ENCODE measurements at places on chromosomes 2 and 18.

DNA sequence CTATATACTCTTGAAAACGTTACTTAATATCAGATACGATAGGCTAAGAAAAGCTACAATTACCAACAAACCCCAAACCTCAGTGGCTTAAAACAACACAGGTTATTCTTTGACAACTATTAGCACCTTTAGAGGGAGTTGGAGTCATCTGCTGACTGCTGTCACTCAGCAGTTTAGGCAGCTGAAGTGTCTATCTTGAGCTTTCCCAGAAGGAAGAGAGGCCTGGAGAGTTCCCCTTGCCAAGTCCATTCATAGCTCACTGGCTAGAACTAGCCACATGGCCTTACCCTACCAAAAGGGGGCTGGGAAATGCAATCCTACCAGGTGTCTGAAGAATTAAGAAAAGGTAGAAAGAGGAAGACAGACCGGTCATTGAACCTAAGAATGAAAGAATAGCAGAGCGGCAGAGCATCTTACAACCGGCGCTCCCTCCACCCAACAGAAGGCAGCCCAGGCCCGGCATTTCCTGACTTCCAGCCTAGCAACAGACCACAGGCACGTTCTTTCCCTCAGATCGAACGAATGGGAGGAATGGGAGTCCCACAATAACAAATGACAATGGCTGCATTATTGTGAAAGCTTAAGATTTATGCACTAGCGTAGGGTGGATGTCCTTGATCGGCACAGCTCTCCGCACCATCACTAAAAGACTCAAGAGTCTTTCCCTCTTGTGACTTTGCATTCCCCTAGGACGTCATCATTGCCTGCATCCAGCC lies 211.2 kb upstream of the CTAGE1 start:
- no peak for DNase-seq

DNA sequence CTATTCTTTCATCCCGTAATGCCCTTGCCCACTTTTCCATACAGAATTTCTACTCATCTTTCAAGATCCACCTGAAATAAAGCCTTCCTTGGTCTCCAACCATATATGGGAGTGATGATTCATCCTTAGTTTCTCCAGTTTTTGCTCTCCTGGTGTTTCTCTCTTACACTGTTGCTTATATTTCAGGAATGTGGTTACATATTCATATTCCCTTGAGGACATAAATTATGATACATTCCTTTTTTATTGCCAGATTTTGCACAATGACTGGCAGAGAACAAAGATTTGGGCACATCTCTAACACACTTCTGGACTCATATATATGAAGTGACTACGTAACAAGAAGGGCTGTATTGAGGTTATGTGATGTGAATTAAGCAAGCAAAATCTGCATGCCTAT lies 1573.4 kb upstream of the NXPH2 start:
- DNase-seq: no peak

DNA sequence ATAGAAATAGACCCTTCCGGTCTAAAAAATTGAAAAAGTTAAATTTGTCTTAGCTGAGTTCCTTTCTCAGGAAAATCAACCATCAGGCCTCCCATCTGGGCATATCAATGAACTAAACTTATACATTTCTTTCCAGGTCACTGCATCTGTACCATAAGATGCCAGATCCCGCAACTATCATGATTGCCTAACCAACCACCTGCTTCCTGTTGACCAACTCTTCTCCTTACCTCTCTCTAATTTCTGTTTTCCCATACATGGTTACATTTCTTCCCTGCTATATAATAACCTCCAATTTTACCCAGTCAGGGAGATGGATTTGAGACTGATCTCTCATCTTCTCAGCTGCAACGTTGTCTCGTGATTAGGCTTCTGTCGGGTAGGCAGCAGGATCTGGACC lies 228.7 kb downstream of the FSIP2 start:
- DNase-seq: no peak

DNA sequence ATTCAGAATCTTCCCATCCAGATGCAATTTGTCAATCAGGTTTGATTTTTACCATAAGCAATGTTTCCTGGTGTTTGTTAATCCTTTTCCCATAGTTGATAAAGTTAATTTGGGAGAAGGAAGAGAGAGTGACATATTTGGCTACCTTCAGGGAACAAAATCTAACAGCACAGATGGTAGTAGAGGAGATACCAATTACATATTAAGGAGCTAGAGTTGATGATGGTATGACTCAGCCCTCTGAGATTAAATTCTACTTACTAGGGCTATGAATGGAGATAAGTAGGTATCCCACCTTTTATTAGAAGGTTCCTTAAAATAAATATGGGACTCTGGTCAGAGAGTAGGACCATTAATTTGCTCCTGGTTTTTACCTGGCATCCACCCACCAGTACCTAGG lies 139.7 kb downstream of the EHBP1 start:
- DNase-seq: no peak

GRCh38 chr18:23986600-23987359 lies 27.8 kb upstream of the TTC39C start:
- no peak for DNase-seq

DNA sequence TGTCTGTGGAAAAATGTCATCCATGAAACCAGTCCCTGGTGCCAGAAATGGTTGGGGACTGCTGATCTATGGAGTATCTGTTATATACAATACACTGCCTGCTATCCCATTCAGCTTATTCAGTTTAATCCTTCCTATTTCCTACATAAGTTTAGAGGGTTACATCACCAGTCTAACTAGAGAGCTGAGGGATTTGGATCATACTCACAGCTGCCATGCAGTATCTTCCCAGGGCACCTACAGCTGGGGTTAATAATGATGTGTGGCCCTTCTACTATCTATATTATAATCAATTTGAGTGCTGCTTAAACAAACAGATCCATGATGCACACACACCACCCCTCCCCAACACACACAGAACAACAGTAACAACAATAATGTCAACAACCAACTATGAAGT lies 524.0 kb downstream of the LRRTM4 start:
- no peak for DNase-seq

GRCh38 chr2:180728928-180729559 lies 251.4 kb upstream of the UBE2E3 start:
- no peak for DNase-seq

- DNase-seq: no peak
Measured at GRCh38 chr2:84884449-84884848, 3.6 kb upstream of the TRABD2A start.

DNA sequence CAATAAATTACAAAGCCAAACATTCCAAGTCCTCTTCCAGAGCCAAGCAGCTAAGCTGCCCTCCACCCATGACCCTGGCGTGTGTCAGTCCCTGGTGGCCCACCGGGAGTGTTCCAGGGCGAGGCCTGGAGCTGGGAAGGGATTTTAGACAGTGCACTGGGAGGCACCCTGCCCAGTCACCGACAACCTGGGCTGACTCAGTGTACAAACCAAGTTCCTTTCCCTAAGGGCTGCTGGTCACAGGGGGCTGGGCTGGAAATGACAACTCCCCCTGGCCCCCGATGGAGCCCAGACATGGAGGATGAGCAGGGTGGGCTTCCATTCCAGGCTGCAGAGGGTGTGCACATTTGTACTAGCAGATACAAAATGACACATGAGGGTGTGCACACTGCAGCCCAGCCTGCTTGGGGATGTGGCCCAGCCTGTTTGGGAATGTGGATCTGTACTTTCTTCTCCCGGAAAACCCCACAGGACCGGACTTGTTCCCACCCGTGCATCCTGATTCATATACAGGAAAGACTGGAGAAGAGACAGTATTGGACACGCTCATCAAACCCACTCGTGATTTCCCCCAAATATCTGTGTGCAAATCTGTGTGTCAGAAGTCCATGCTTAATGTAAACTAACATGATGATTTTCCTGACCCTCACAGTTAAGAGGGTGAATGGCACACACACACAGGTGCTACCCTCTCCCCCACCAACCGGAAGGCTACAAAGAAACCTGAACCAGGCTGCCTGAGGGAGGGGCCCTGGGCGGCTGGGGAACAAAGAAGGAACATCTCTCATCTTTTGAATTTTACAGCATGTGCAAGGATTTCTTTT lies 58.9 kb downstream of the NDUFA10 start:
- no peak for DNase-seq

DNA sequence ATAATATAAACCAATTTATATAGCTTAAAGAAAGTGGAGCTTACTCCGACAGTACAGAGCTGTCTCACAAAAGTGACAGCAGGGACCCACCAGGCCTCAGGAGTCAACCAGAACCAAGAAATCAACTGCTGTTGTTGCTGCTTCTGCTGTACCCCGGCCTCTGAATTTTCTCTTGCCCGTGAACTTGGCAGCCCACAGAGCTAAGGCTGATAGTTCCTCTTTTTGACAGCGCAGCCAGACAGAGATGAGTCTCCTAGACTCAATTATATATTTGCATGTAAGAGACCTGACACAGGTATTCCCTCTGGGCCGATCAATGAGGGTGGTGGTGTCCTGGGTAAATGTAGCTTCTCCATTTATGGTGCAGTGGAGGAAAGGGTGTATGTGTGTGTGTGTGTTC lies 109.4 kb downstream of the KCTD1 start:
- DNase-seq: no peak

DNA sequence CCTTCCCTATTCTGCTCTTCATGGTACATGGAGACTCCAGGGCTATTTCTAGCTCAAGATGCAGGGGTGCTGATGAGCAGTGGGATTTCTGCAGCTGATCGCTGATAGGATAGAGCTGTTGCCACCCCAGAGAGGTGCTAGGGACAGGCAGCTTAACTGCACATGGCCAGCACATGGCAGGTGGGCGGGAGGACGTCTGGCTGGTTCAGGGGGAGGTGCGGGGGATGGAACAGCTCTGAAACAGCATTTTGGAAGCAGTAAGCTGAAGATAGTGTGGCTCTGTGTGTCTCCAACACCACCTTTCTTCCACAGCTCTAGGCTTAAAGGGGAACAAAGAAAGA lies 151.9 kb upstream of the PELI1 start:
- no peak for DNase-seq

DNA sequence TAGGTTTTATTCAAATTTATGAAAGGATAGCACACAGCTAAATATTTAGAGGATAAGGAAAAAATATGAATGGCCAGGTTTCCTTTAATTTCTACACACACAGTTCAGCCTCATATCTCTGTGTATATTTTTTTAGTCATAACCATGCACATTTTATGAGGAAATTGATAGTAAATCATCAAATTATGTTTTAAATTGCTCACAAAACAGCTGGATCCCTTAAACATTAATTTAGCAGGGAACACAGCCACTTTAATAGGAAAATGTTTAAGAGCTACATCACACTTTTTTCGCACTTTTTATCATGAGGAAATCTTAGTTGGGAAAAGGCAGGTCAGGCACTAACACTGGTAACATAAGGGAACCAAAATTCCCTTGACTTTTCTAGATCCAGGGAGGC lies 65.4 kb downstream of the PDE1A start:
- DNase-seq: no peak

GRCh38 chr2:132738223-132738622 lies 68.2 kb upstream of the LYPD1 start:
- no peak for DNase-seq

DNA sequence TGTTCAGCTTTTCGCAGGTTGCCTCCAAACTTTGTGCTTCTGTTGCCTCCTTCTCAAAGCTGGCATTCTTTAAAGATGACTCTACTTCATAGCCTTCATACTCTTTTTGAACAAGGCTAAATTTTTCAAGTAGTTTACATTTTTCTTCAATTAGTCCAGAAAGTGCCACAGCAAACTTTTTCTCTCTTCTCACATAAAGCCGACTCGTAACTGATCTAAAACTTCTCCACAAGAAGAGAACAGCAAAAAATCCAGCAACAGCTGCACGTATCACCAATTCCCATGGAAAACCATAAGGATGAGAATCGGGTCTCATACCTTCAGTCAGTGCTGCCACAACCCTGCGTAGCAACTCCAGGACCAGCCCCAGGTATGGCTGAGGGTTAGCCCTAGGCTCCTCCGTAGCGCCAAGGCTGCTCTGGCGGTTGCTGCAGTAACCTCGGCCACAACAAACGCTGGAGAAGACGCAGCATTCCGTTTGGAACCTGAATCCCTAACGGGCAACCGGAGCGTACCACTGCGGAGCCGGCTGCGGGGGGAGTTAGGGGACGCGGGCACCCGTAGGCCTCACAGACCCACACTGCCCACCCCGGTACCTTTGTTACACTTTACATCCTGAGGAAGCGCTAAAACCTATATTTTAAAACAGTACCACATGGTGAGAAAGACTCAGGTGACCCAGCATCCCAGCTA lies at the start of gene CTAGE1:
Gene CTAGE1, minus strand, starts transcription at position 420 of the 693 bp plus-strand sequence. Its CDS starts 104 bp downstream, at position 316.
- no peak for DNase-seq

DNA sequence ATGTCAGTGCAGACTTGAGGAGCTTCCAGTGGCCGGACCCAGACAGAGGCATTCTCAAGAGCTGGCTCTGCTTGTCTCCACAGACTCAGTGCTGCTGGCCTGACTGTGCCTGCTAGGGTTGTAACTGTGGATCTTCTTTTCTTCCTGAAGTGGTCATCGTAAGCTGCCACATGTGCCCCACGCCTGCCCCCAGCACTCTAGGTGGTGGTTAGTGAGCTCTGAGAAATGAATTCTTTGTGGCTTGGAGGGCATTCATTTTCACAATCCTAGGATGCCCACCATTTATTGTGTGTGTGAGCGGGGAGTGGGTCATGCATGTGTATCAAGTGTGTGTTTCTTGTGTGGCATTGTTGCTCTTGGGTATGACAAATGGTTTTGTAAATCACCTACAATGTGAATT lies 23.1 kb downstream of the RAB12 start:
- no peak for DNase-seq

DNA sequence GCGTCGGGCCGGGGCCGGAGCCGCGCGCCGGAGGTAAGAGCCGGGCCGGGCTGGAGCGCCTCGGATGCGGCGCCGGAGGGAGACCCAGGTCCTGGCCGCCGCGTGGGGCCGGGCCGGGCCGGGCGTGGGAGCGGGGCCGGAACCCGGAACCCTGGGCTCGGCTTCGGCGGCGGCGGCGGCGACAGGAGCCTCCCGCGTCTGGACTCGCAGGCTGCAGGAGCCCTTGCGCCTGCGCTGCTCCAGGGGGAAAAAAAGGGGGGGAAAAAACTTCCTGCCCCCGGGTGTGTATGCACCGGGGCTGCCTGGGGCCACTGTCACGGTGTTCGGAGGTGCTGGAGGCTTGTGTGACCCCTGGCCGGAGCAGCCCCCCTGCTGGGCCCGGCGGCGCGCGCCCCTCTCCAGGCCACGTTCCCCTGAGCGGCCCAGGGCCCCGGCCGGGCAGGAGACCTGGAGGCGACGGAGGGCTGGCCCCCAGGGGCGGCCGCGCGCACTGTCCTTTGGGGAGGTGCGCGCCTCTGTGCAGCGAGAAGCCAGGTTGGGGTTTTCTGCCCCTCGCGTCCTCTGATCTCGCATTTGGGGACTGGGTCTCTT lies 864 bp downstream of the KLHL29 start:
- no peak for DNase-seq

GRCh38 chr2:47903781-47904490 lies 2.4 kb downstream of the FBXO11 start:
- DNase-seq: no peak

GRCh38 chr2:28484835-28485234 lies 11.0 kb upstream of the PLB1 start:
- no peak for DNase-seq

DNA sequence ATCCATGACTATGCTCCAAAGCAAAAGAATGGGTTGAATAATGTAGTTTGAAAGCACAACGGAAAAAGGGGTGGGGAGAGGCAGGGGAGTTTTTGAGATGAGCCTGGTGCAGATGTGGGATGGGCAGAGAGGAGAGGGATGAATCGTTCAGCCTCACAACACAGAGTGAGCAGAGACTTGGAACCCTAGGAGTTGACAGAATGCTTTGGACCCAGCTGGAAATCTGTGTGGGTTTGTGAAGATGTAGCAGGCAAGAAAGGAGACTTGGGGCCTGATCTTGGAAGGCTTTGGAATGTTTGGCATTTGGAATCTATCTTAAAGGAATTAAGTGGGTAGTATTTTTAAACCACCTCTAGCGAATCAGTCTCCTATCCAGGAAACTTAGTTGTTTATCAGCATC lies 66.0 kb upstream of the KCTD1 start:
- no peak for DNase-seq
